NCI-H2107 (cell line): ENCODE measurements at places on chromosomes 4 and X.

DNA sequence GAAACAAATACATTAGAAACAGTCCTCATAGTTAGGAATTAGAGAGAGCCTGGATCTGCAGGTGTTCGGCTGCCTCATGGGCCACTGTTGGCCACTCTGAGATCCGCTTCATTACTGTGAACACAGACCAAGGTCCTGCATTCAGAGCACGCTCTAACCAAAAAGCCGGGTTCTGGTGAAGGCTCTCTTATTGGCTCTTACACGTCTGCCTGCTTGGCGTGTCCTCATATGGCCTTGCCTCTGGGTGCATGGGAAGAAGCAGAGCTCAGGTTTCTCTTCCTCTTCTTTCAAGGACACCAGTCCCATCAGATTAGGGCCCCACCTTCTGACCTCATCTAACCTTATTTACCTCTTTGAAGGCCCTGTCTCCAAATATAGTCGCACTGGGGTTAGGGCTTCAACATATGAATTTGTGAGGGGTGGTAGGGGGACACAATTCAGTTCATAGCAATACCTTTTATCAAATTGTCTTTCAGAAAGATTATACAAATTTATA, 37.1 kb upstream of the ELF2 start:
- no peak for DNase-seq

DNA sequence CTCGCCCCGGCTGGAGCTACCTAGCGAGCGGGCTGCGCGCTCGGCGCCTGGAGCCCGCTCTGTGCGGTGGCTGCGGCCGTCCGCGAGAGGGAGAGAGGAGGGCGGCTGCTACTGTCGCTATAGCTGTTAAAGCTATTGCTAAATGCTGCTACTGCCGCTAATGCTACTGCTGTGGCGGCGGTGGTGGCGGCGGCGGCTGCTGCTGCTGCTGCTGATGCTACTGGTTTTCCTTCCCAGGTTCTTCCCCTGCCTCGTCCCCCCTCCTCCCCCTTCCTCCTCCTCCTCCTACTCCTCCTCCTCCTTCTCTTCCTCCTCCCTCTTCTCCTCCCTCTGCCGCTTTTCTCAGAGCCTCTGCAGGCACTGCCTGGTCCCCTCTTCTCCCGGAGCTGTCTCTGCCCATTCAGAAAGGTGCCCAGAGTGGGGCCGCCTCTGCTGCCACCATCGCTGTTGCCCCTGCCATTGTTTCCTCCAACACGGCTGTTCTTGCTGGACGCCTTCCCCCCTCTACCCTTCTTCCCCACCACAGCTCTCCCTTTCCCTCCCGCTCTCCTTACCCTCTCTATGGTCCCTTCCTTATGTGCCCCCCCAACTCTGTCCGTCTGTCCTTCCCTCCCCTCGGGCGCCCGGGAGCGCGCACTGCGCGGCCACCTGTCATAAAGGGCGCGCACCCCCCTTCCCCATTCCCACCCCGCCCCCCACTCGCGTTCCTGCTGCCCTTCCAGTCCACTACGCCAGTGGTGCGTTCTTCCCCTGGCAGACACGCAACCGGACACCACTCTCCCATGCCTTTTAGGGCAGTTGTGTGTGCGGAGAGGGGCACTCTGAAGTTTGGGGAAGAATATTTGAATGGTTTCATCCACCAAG, at the start of gene NEXMIF:
Gene NEXMIF (minus strand): TSS at position 228 of the 864 bp plus-strand sequence.
- DNase-seq: no peak

- no peak for DNase-seq
Measured at GRCh38 chr4:88719381-88719780, 21.8 kb upstream of the NAP1L5 start.

- no peak for DNase-seq
Measured at GRCh38 chr4:85603437-85604336, 128.7 kb downstream of the ARHGAP24 start.

DNA sequence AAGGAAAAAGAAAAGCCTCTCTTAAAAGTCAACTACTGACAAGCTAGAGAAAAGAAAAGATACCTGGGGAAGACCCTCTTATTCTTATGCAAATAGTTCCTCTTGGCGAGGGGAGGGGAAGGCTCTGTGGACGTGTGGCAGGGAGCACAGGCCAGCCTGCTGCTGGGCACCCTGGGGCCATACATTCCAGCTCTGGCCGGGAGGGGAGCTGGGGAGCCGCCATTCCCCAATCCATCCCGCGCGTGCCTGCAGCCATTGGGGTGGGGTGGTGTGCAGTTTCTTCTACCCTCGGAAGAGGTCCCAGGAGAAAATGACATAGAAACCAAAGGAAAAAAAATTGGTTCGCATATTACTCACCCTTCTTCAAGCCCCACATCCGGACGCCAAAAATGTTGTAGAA, 1496.4 kb downstream of the RPA4 start:
- DNase-seq: no peak

DNA sequence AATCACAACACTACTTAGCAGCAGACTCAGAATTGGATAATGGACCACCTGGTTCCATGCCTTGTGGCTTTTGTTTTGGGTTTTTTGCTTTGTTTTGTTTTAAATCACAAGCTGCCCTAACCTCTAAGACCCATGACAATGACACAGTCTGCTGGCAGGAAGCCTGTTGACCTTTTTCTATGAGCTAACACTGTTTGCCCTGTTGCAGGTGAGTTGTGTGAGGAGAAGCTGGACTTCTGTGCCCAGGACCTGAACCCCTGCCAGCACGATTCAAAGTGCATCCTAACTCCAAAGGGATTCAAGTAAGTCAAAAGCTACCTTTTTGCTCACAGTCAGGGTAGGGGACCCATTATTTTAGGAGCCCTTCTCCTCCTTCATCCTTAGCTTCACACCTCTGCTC, 110.8 kb upstream of the PACRGL start:
- no peak for DNase-seq

GRCh38 chr4:174437324-174437723, 85.0 kb downstream of the HPGD start:
- DNase-seq: no peak

- no peak for DNase-seq
Measured at GRCh38 chr4:10173037-10173753, 56.6 kb upstream of the WDR1 start.

DNA sequence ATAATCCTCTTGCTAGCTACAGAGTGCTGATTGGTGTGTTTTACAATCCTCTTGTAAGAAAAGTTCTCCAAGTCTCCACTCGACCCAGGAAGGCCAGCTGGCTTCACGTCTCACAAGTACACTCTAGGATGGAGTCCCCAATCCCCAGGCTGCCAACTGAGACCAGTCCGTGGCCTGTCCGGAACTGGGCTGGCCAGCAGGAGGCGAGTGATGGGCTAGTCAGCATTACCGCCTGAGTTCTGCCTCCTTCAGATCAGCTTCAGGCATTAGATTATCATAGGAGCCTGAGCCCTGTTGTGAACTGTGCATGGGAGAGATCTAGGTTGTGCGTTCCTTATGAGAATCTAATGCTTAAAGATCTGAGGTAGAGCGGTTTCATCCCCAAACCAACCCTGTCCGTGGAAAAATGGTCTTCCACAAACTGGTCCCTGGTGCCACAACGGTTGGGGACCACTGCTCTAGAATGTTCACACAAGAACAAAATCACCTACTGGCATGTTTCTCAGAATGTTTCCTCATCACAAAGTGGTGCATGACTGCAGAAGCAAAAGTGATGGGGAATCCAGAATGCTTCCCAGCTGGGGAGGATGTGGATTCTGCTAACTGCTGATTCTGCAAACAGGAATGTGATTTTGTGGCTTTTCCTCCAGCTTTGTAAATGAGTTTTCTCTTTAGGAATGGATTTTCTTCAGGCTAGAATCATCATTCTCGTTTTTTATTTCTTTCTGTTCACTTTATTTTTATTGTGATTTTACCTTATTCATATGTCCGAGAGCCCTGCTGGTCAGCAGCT, 40.9 kb downstream of the SEPTIN11 start:
- DNase-seq: no peak

GRCh38 chr4:166896254-166896653, 338.0 kb downstream of the SPOCK3 start:
- no peak for DNase-seq

DNA sequence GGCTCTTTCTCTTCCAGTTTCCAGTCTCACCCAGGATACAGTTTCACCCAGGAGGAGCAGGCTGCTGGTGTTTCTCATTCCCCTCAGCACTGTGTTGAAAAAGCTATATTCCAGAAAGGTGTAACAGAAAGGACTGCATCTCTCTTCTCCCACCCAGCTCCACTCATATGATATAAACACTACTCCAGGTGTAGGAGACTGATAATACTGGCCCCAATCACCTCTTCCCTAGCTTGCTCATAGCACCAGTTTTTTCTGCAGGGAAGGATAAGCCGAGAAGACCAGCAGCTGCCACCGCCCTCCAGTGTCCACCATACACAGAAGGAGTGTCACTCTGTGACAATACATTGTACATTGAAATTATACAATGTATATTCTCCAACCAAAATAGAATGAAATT, 105.5 kb upstream of the STK26 start:
- no peak for DNase-seq

DNA sequence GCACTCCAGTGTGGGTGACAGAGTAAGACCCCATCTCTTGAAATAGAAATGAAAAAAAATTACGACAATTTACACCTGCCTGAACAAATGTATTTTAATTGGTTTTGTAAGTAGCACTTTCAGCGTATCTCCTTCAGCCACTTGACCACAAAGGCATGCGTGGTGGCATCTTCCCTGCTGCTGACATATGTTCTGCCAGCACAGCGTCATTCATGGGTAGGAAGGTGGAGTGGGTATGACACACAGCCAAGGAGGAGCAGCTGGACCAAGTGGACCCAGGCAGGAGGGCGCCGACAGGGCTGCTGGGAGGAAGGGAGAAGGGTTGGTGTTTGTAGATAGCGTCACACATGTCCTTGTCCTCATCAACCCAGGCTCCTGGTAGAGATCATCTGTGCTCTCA, 28.6 kb upstream of the CLDN34 start:
- DNase-seq: no peak
